ENCODE measurements at places on chromosomes 11 and 22.

DNA sequence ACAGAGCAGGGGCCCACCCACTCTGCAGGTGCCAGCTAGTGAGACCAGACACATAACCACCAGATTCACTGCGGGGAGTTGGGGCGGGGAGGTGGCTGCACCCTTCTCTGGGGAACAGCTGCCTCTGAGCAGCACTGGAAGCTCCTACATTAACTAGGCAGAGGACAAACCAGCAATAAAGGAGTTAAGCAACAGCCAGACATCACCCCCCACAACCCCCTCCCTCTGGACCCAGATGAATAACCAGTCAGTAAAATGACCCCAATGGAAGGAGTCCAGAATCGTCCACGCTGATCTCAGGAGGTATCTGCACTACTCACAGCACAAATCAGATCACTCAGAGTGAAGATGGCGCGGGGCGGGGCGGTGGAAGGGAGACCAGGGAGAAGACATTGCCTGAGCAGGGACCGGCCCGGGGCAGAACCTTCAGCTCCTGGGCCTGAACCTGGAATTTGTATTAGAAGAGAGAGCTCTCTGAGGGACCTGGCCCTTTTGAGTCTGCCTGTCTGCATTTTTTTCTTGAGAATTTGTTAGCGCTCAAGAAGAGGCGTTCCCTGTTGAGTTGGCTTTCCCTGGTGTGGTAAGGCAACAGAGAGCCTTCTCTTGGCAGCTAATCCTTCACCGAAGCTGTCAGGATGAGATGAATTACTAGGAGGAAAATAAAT, 125.5 kb upstream of the NCAM1 start:
- no peak for DNase-seq

- no peak for DNase-seq
These were observed 74.7 kb downstream of the SC5D start for GRCh38 chr11:121367001-121367843.

DNA sequence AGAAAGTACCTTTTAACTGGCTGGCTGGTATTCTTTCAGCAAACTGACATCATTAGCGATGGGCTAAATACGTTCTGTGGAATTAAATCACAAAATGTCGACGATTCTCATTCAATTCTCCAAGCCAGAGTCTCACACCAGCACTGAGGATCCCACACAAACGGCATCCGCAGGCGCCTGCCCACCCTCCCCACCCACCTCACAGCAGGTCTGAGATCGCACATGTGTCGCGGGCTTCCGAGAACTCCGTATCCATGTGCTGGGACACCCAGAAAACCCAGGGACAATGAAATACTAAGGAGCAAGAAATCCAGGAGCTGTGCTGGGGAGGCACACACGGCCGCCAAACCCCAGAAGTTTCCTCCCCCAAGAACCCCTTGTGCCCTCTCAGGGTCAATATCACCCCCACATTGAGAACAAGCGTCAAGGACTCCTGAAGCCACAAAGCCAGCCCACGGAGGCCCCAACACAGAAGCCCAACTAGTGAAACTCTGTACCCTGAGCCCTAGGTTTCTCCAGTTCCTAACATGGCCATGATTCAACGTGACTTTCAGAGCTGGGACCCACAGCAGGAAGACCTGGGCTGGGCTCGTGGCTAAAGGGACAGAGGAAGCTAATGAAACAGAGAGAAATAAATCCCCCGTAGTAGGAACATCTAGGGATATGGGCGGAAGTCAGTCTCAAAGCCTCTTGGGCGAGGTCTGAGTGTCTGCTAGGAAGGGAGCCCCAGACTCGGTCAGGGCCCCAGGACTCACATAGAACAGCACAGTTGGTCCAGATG, 8.0 kb downstream of the TOLLIP start:
- no peak for DNase-seq

DNA sequence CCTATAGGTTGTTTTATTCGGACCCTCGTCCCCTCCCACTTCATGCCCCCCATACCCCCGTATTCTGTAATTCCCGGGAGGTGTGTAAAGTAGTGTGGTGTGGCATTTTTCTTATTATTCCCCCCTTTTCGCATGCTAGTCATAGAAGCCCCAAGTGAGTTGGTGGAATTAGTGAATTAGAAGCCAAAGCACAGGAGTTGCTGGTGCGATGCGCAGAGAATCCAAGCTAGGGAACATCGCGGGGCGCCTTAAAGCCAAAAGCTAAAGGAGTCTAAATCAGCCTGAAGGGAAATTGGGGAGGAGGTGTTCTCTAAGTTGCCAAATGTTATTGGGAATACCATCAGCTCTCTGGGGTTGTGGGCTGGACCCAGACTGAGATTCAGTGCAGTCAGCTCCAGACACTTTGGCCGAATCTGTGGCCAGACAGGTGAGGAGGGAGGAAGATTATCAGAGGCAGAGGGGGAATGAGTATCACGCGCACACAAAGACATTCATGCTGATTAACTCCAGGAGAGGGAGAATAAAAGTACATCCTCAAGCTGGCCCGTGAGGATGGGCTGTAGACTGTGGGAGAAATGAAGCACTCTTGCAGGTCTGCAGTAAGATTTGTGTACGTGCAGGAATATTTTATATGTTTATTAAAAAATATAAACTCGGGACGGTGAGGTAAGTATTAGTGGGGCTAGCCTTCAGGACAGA, 102.8 kb upstream of the HSD17B12 start:
- DNase-seq = no peak

GRCh38 chr22:46149512-46150033, 753 bp upstream of the PPARA start:
- no peak for DNase-seq

DNA sequence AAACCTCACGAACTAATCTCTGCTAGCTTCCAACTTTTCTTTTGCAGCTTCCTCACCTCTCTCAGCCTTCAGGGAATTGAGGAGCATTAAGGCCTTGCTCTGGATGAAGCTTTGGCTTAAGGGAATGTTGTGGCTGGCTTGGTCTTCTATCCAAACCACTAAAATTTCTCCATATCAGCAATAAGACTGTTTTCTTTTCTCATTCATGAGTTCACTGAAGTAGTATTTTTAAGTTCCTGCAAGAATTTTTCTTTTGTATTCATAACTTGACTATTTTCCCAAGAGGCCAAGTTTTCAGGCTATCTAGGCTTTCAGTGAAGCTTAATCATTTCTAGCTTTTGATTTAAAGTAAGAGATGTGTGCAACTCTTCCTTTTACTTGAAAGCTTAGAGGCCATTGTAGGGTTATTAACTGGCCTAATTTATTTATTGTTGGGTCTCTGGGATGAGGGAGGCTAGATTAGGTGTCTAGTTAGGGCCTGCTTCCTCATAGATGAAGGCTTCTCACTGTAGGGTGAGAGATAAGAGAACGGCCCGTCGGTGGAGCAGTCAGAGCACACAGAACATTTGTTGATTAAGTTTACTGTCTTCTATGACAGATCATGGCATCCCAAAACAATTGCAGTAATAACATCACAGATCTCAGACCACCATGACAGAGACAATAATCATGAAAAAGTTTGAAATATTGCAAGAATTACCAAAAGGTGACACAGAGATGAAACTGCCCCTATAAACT, 33.2 kb downstream of the CSF2RB start:
- no peak for DNase-seq

- no peak for DNase-seq
These were observed 90.5 kb upstream of the POU2AF2 start for GRCh38 chr11:111155021-111155420.

DNA sequence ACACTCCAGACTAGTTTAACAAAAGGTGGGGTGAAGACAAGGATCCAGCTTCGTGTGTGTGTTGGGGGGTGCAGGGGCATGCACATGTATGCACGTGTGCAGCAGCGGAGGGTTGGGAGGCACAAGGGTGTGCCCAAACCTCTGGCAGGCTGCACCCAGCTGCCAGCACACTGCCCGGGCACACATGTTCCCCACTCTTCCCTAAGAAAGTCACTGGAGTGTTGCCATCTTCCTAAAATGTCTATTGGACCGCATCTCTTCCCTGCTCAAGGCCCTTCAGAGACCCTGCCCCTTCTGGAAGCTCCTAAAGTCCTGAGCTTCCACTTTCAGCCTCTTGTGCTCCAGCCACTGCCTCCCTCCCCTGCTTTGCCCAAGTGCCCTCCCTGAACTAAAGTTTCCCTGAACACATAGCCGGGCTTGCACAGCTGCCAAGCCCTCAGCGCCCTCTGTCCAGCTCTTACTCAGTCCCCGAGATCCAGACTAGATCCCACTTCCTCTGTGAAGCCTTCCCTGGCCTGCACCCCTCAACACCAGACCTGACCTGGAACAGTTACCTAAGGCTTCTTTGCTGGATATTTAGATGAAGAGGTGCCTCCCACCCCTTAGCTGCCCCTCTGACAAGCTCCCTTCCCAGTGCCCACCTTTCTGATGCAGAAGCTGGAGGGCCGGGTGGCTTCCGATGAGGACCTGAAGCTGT, 6.0 kb downstream of the CFL1 start:
- DNase-seq = no peak

DNA sequence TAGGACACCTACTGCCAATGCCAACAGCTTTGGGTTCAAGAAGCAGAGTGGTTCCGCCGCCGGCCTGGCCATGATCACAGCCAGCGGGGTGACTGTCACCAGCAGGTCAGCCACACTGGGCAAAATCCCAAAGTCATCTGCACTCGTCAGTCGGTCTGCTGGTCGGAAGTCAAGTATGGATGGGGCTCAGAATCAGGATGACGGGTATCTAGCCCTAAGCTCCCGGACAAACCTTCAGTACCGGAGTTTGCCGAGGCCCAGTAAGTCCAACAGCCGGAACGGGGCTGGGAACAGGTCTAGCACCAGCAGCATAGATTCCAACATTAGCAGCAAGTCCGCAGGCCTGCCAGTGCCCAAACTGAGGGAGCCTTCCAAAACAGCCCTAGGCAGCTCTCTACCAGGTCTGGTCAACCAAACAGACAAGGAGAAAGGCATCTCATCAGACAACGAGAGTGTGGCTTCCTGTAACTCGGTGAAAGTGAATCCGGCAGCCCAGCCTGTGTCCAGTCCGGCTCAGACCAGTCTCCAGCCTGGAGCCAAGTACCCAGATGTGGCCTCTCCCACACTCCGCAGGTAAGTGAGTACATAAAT, 115.1 kb downstream of the DBX1 start:
- no peak for DNase-seq

DNA sequence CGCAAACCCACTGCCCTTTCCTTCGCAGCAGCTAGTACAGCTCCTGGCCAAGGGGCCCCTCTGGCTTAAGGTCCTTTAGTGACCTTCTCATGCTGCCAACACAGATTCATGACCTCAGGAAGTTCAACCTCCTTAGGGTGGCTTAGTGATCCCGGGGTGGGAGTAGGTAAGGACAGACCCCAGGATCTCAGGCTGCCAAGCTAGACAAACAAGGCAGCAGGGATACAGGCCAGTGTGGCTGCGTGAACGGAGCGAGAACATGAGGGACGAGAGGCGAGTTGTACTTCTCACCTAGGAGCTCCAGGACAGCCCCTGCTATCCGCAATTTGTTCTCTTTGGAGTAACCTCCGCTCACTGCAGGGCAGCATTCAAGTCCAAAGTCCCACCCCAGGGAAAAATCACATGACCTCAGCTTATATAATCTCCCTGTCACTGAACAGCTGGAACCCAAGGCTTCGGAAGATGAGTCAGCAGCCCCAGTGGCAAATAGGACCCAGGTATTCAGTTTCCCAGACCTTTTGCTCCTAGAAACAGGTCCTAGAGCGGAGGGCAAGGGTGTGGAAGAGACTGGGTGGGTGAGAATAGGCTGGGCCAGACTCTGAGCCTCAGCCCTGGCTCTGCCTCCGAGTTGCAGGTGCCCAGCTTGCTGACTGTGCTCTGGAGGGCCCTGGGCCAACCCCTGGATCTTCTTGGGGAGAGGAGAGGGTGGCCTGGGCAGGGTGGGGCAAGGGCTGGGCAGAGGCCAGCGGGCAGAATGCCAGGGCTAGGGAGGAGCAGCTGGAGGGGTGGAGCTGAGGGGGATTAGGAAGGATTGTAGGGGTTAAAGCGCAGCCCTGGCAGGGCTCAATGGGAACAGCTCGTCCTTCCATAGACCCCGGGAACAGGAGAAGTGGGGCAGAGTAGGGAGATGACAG, 13.1 kb downstream of the USP2 start:
- DNase-seq = no peak

DNA sequence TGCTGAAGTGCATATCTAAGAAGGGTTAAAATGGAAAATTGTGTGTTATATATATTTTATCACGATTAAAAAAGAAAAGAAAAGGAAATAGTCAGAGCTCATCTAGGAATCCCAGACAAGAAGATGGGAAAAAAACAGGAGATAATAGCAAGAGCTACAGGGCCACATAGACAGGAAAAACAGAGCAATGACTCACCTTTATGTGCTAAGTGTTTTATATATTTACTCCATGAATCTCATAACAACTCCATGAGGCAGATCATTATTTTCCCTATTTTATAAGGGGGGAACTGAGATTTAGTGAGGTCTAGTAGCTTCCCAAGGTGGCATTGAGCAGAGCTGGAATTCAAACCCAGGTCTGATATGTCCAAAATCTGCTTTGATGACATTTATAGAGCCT, 18.1 kb upstream of the ELF5 start:
- no peak for DNase-seq

- no peak for DNase-seq
These were observed 728 bp downstream of the CTTN start for GRCh38 chr11:70398834-70399680.

GRCh38 chr11:112212290-112212689, 13.9 kb upstream of the PTS start:
- no peak for DNase-seq

GRCh38 chr11:130144861-130145281, 14.7 kb upstream of the ST14 start:
- no peak for DNase-seq

DNA sequence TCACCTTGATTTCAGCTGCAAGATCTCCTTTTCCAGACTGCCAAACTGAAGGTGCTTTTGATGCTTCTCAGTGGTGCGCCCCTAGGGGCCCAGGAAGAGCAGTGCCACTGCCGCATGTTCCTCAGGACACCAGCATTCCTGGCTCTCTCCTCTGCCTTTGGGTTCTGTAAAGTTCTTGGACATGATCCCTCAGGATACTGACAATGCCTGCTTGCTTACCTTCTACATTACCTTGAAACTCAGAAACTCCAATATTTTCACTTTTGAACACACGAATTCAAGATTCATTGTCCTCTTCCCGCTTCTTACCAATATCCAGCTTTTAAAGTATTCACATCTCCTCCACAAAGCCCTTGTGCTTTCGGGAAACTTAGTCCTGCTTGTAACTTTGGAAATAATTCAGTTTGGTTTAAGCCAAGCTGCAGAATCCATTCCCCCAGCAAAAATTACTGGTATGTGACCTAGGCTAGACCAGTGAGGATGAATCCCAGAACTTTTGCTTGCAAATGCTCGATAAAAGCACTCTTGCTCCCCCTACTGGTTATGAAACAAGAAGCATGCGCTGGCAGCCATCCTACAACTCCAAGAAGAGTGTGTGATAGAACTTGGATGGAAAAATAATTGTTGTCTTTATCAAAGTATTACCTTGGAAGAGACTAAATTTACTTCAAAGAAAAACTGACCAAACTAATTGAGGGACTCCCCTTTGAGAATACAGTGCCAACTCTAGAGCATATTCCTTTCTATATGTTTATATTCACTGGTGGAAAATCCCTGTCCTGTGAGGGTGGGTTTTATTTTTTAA, 16.5 kb upstream of the OR5B21 start:
- DNase-seq = no peak

- no peak for DNase-seq
These were observed 73.9 kb downstream of the PARVA start for GRCh38 chr11:12451179-12451814.

- no peak for DNase-seq
These were observed 284.6 kb upstream of the ZC3H12C start for GRCh38 chr11:109808569-109808968.

- DNase-seq = no peak
These were observed 350.7 kb downstream of the LARGE1 start for GRCh38 chr22:33569559-33569958.

Data from anterior cingulate cortex (tissue), 58 donors.